ENCODE measurements at places on chromosomes 3 and 15.

DNA sequence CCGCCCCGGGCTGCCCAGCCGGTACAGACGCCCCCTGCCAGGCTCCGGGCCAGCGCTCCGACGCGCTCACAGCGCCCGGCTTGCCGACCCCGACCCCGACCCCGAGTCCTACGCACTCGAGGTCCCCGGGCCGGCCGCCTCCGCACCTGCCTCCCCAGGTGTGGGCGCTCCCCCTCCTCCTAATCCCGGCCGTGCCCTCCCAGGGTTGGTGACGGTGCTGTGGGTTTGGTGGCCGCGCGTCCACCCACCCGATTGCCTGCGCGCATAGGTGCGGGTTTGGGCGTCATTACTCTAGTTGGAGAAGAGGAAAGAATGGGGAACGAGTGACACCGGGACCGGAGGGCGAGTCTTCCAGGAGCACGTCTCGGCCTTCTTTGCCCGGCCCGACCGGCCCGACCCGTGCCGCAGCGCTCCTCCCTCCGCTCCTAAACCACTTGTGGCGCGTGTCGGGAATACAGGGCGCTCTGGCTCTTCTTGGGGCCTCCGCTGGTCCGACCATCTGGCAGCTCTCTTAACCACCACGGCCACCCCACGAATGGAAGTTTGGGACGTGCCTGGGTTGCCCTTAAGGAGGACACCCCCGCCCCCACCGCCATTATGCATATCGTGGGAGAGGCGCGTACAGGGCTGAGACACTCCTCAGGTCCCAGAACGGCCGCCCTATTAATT, 810 bp upstream of the THRB start:
- DNase-seq = peak; percentile 36

DNA sequence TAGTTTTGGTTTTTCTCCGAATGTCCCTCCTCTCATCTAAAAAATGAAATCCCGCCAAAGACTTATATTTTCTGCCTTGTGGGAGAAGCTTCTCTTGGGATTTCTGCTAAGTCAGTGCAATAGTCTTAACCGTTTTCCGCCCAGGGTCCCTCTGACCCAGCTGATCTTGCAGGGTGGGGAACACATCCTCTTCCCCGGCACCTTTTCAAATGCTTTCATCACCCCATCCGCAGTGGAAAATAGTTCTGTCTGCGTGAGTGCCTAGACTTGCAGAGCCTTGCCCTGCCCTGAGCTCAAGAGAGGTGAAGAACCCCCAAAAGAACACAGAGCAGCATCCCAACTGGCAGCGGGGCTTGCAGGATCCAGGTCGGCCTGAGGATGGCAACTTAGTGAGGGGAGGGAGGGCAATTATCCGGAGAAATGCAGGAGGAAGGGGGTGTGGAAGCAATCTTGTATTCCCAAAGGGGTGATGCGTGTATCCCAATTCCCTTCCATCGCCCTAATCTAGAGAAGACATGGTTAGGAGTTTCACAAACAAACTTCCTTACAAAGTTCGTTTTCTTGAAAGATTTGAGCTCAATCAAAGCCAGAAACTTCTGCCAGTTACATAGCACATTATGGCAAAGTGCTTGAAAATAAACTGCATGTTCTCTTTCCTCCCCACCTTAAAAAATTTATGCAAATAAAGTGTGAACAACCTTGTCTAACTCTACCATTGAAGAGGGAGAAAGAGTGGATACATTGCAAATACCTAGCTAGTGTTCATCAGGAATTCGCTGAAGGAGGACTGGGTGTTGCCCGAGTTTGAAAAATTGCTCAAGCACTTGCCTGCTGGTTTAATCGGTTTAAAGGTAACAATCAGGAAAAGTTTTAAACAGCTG, 79.9 kb downstream of the NR2F2 start:
- DNase-seq = no peak

DNA sequence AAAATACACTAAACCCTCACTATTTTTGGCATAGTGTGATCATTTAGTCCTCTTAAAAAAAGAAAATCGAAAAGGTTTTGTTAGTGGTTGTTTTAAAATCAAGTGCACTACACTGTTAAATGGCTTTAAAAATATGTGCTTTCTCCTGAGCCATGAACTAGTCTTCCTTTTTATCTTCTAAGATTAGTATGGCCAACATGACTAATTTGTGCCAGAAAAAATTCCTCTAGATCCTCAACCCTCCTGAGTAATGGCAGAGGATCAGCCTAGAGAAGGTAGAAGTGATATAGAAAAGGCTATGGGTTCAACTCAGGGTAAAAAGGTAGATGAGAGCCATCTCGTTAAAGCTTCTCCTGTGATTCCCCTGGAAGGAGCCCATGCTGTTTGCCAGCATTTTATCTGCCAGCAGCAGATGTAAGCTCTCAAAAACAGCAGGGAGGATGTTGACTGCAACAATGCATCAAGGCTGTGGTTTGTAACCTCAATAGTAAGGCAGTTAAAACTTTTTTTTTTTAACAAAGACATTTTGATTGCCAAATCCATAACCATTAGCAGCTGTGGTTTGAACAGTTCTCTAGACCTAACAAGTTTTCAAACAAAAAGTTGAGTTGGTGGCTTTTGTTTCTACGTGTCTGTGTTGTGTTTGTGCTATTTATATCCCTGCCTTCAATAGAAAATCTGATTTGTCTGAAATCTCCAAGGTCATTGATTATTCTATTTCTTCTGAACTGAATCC, 30.2 kb upstream of the ZNF609 start:
- DNase-seq = no peak

GRCh38 chr3:150265305-150265704, 142.8 kb upstream of the TSC22D2 start:
- DNase-seq = no peak

GRCh38 chr3:155441026-155441425, 147.5 kb upstream of the STRIT1 start:
- no peak for DNase-seq

- no peak for DNase-seq
These were observed 22.5 kb downstream of the CNTN3 start for GRCh38 chr3:74591946-74592345.

DNA sequence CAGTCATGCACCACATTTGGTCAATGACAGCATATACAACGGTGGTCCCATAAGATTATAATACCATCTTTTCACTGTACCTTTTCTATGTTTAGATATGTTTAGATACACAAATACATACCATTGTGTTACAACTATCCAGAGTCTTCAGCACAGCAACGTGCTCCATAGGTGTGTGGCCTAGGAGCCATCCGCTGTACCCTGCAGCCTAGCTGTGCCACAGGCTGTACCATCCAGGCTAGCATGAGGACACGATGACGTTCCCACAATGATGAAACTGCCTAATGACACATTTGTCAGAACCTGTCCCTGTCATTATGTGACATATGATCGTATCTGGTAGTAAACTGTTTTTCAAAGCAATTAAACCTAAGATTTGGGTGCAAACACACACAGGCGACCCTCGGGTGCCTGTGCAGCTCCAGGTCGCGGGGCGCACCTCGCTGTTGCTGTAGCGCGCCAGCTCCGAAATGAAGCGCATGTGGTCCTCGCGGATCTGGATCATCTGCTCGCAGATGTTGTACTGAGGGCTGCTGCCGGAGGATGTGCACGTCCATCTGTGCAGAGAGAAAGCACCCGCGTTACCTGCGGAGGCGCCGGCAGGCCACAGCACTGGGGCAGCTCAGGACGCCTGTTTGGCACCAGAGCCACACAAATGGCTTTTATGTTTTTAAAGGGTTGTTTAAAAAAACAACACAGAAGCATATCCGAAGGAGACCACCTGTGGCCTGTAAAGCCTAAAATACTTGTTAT, 48.2 kb downstream of the CYFIP1 start:
- no peak for DNase-seq

- no peak for DNase-seq
These were observed 784 bp upstream of the CISH start for GRCh38 chr3:50612234-50612882.

- no peak for DNase-seq
These were observed 2.8 kb downstream of the MAP4 start for GRCh38 chr3:48013288-48013980.

DNA sequence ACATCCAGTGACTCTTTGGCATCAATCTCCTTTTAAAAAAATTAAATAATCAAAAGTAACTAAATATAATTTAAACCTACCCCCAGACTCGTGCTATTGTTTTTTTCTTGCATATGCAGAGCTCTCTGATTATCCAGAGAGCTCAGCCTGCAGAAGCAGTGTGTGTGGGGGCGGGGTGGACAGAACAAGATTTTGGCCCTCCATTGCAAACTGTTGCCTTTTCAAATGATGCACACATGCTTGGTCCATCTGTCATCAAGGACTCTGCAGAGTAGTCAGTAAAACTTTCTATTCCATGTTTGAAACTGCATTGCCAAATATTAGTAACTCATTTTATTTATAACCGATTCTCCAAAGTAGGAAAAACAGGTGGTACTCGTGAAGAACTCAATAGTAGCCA, 28.6 kb upstream of the STXBP5L start:
- no peak for DNase-seq

GRCh38 chr3:137105277-137105977, 147.6 kb downstream of the IL20RB start:
- no peak for DNase-seq

GRCh38 chr3:71581457-71582035, 2.0 kb downstream of the FOXP1 start:
- peak; percentile 47 for DNase-seq

GRCh38 chr3:175941352-175941751, 1082.2 kb downstream of the NAALADL2 start:
- DNase-seq = peak; percentile 31

GRCh38 chr3:160569894-160570652, 4.7 kb upstream of the KPNA4 start:
- no peak for DNase-seq

- no peak for DNase-seq
These were observed 23.8 kb downstream of the VPS39 start for GRCh38 chr15:42184296-42184695.

DNA sequence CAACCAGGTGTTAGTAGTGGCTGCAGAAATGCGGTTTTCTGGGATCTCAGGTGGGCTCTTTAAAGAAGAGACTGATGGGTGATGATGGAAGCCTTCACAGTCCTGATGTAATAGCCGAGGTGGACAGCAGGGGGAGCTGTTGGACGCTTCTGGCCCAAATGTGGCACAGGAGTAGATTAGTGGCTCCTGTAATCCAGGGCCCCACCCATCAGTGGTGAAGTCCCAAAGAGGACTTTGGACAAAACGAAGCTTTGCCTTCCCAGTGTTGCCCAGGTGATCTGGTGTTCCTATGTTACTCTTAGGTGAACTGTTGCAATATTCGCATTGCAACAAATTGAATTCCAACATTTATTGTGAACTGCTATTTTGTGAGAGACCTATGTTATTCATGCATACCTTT, 31.8 kb upstream of the MYZAP start:
- DNase-seq = peak; percentile 83

DNA sequence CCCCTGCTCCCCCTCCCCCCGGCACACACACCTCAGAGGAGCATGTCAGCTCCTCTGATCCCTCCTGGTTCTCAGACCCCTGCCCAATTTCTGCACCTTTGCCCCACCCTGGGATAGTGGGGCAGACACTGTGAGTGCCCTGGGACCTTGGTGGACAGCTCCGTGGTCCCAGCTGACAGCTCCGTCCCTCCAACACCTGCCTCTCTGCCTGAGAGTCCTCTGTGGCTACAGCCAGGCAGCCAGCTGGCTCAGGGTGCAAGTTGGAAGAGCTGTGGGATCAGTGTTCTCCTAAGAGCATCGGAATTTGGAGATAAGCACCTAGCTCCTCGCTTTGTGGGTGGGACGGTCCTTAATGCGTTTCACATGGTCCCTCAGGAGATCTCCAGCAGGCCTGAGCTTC, 43.7 kb upstream of the PGPEP1L start:
- DNase-seq = no peak

DNA sequence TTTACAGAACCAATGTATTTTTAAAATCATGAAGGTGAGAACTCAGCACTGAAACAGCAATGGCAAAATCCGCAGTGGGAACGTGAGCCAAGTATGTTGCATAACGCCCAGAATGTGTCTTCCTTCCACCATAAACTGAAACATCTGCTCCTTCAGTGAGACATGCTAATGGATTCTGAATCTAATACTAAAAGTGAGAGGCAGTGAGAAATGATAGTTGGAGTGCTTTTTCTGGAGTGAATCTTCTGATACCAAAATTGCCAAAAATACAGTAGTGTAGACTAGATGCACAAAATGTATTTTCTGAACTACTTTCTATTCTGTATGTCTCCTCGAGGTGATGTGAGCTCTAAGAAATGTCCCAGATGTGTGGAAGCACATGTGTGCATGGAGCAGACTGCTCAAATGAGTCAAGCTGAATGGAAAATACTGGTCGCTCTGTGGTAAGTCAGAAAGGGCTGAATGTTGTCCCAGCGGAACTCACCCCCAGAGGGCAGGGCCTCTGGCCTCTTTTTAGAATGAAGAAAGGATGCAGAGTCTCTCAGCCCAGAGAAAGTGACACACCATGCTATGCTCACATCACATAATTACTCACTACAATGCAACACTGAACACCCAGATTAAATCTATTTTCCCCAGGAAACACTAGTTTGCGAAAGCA, 73.0 kb downstream of the ATP10A start:
- no peak for DNase-seq

Measured in glutamatergic neuron (in vitro differentiated cells).